Fibroblast of the conjunctiva (primary cell): ENCODE measurements at places on chromosomes 6 and 20.

GRCh38 chr6:136370988-136371728 lies 81.5 kb upstream of the BCLAF1 start:
- no peak for DNase-seq

GRCh38 chr20:59837623-59838394 lies 95.6 kb downstream of the SYCP2 start:
- no peak for DNase-seq

DNA sequence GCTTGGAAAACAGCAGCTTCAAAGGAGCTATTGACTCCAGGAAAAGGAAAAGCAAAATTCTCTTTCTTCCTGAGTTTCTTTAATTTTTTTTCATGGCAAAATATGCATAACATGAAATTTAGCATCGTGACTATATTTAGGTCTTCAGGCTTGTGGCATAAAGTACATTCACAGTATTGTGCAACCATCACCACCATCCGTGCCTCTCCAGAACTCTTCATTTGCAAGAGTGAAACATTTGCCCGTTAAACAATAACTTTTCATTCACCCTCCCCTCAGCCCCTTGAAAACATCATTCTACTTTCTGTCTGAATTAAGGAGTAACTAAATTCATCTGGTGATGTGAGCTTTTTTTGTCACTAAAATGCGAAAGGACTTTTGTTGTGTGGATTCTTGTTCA lies 251.7 kb downstream of the PHACTR1 start:
- DNase-seq: no peak

DNA sequence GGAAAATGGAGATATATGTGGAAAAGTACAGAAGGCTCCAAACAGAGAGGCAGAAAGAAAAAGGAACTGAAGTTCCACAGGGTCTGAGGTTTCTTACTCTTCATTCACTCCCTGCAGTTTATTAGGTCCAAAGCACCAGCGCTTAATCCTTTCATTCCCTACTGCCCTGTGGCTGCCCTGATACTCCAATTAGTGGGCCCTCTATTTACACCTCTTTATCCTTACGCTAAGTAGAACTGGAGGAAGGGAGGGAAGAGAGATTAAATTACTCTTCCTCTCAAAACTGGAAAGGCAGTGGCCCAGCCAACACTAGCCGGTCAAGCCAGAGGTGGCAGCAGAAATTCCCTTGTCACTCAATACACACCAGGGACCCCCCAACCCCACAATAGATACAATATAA lies 20.4 kb downstream of the TRERF1 start:
- no peak for DNase-seq

GRCh38 chr20:1810926-1811620 lies 84.1 kb upstream of the SIRPA start:
- DNase-seq: no peak
